Skin of body (tissue), 3 donors: ENCODE measurements at places on chromosomes 5 and 9.

GRCh38 chr5:133863857-133864585, 104.4 kb downstream of the C5orf15 start:
- no peak for DNase-seq

GRCh38 chr5:5158472-5158895, 18.4 kb downstream of the ADAMTS16 start:
- no peak for DNase-seq

DNA sequence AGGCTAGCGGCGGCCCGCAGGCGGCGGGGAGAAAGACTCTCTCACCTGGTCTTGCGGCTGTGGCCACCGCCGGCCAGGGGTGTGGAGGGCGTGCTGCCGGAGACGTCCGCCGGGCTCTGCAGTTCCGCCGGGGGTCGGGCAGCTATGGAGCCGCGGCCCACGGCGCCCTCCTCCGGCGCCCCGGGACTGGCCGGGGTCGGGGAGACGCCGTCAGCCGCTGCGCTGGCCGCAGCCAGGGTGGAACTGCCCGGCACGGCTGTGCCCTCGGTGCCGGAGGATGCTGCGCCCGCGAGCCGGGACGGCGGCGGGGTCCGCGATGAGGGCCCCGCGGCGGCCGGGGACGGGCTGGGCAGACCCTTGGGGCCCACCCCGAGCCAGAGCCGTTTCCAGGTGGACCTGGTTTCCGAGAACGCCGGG, 253 bp downstream of the SLC12A2 start:
- DNase-seq: no peak

GRCh38 chr5:14109041-14109747, 33.9 kb upstream of the TRIO start:
- no peak for DNase-seq

- no peak for DNase-seq
These were observed 36.7 kb upstream of the HMHB1 start for GRCh38 chr5:143775258-143775657.

DNA sequence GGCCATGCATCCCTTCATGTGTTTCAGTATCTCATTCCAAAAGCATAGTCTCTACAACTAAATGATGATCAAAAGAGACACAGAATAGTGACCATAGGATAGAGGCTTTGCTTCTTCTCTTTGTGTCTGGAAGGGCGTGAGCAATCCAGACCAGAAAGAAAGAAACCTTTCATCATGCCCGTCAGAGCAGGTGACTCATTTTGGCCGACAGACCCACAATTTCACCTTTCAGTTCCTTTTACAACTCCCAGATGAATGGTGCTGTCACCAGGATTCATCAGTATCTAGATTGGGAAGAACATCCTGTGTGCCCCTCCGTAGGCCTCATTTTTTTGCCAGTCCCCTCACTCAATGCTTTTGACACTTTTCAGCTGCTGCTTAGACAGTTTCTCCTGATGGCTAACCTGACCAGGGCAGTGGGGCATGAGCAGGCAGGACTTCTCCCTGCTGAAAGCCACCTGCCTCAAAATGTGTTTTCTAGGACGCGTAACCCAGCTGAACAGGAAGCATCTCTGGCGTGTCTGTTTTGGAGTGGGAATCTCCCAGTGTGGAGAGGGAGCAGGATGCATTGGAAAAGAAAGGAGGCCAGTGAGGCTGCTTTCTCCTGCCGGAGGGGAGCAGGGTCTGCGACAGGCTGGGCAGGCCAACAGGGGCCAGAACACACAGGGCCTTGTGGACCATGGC, 21.2 kb downstream of the ABLIM3 start:
- no peak for DNase-seq

DNA sequence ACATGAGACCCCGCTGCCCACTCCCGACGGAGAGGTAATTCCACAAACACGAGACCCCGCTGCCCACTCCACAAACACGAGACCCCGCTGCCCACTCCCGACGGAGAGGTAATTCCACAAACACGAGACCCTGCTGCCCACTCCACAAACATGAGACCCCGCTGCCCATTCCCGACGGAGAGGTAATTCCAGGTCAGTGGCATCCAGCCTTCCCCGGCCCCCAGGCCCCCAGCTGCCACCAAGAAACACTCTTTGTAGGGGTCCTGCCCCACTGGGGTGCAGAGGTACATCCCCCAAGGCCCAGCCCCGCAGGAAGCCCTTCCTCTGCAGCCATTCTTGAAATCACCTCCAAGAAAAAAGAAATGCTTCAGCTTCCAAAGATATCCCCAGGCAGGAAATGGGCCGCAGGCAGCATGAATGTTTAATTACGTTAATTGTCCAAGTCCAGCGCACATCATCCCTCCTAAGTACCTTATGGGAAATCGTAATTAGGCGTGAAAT, 115.9 kb downstream of the ADAMTS2 start:
- DNase-seq: no peak

DNA sequence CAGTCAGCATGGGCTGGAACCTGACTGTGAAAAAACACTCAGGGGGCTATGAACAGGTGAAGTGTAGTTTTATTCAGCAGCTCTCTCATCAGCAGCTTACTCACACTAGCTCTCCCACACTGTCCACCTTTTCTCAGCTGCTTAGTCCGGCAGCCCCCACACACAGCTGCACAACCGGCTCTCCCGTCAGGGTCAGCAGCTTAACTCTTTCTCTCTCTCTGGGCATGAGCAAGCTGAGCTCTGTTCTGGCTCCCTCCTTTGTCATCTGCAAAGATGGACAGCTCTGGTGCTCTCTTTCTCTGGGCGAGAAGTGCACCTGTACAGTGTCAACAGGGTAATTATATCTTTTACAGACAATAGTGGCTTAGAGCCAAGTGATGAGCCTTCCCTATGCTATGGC, 8.2 kb downstream of the DMAC1 start:
- no peak for DNase-seq

GRCh38 chr5:180130876-180131740, 59.5 kb upstream of the RNF130 start:
- no peak for DNase-seq

DNA sequence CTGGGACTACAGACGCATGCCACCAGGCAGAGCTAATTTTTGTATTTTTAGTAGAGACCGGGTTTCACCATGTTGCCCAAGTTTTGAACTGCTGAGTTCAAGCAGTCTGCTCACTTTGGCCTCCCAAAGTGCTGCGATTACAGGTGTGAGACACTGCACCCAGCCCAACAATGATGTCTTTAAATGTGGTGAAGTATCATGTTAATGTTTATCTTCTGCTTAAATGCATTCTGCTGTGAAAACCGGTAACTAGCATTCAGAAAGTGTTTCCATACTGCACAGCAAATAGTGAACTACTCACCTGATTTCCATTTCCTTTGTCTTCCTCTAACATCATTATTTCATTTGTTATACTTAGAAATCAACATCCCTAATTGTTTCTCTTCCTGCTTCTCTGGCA, 264.0 kb upstream of the ITGA1 start:
- no peak for DNase-seq

DNA sequence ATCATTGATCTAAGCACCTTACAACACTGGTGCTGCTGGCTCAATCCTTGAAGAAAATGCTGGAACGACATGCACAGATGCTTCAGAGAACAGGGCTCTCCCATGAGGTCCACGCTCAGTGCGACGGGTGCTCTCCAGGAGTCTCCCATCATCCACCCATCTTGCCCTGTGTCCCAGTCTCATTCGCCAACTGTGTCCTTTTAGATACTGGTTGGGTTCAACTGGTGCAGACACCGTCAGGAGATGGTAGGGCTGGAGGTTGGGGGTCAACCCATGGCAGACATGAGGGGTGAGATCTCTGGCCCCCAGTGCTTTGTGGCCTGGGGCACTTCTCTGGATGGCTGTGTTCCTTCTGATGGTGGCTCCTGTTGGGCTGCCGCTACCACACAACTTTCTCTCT, 1.6 kb upstream of the OBP2B start:
- no peak for DNase-seq

- DNase-seq: no peak
These were observed 966.3 kb upstream of the C9orf72 start for GRCh38 chr9:28539434-28540070.

DNA sequence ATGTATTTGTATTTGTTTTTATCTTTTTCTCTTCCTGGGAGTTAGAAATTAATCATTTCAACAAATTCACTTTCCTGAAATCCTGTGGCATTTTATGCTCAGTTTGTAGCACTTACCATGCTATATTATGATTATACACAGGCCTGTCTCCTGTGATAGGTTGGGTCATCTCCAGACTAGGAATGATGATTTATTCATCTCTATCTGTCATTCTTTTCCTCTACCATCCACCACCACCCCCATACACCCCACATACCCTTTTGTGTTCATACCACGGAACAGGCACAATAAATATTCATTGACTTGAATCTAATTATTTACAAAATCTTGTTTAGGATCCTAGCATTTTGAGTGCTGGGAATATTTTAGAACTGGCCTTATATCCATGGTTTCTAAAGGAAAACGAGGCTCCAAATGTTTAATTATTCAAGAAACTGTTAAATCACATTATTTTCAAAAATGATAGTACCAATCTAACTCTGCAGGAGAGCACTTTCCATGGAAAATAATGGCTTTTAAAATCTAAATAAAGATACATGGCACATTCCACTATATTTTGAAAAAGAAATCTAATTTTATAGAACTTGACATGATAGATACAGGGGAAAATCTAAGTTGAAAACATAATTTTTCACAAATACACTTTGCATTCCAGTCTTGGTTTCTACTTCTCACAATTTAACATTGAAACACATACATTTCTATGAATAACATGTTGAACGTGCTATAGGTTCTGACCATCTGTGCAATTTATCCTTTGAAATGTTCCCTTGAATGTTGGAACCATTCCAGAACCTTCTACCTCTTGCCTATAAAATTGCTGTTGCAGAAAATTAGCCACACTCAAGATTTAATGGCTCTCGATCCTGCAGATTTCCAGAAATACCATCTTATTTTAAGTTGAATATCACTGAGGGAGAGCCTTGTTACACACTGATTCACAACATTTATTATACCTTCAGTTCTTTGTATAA, 89.3 kb downstream of the STARD4 start:
- DNase-seq: no peak

DNA sequence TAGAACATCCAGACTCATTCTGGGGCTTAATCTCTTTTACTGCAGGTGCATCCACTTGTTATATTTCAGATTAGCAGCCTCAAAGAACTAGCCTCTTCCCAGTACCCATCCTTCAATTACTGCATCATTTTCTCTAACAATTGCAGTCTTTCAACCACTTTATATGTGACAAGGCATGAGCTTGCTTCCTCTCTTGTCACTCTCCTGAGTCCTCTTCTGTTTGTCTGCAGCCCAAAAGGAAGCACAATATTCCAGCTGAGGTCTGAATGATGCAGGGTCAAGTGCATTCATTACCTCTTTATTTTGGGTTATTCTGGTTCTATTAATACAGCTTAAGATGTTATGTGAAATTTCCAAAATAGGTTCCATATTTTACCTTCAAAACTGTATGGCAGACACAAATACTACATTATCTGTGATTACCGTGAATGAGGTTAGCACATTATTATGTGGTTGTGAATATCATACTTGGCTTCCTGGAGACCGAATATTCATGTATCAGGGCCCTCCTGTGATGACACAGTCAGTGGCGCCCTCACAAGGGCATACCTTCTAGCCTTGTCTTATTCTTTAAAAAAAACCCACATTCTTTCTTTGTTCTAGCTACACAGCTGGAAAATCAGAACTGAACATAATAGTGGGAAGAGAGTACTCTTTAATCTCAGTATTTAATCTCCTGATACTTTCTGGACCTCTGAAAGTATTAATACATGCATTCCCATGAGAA, 323.8 kb downstream of the PDE4D start:
- no peak for DNase-seq

DNA sequence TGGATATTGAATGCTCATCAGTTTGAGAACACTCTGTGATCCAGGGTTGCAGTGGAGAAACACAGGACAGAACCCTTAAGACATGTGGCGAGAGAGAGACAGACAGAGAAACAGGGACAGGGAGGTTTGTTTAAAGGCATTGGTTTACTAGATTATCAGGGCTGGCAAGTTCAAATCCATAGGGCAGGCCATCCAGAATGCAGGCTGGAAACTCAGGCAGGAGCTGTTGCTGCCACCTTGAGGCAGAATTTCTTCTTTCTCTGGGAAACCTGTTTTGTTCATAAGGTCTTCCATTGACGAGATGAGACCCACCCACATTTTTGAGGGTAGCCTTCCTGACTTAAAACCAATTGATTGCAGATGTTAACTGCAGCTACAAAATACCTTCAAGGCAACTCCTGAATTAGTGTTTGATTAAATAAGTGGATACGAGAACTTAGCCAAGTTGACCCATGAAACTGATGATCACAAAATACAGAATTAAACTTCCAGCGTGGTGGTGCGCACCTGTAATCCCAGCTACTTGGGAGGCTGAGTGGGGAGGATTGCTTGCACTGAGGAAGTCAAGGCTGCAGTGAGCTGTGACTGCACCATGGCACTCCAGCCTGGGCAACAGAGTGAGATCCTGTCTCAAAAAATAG, 55.9 kb downstream of the NSUN2 start:
- peak; percentile 11 for DNase-seq

DNA sequence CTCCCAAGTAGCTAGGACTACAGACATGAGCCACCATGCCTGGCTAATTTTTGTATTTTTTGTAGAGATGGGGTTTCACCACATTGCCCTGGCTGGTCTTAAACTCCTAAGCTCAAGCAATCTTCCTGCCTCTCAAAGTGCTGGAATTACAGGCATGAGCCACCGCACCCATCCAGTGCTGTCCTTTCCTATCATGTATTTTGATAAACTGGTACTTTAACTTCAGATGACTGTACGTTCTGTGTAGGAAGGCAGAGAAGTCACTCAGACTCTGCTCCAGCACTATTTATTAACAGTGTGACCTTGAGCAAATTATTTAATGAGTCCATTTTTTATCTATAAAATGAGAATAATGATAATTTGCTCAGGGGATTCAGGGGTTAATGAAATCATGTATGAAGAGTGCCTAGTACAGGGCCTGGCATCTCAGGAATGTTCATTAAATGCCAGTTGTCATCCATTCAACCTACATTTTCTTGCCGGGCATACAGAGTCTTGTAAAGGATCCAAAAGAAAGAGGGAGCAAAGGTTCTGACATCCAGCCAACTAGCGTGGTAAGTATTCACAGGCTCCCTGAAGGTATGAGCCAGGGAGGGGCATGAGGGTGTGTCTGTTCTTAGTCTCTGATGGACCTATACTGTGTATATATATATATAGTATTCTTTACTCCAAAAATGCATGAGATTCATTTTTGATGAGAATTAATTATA, 201.9 kb downstream of the PBX3 start:
- DNase-seq: no peak
